ENCODE measurements at places on chromosomes 6 and 20.
A peak's percentile ranks its signal among the peaks of the same experiment; 100 is the strongest.

DNA sequence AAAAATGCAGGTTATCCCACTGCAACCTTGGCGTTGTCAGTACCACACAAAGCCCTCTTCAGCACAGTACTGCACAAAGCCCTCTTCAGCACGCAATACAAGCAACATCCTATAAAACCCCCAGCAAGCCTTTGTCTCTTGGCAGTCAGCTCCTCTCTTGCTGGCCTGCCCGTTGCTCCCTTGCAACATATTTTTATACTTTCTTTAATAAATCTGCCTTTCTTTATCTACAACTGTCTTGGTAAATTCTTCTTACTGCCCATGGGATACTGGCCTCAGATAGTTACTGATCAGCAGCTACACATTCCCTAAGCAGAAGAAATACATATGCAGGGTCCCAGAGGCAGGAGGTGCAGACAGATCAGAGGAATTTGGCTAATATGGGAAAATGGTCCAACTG is 70.5 kb upstream of the MAP3K4 start:
- DNase-seq, result no peak

DNA sequence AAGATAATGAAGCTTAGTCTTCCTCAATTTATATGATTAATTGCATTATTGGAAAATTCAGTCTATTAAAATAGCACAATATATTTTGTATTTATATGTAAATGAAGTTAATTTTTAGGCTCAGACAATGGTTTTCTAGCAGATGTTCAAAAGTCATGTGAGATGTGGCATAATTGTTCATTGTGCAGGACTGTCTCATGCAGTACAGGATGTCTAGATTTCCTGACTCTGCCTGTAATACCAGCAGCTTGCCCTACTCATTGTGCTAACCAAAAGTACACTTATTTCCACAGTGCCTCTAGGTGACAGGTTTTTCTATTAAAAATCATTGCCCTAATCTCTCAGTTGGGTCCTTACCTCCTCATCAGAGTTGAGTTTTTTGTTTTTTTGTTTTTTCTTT is 12.4 kb downstream of the RALGAPB start:
- DNase-seq, result no peak

- no peak for DNase-seq
Measured at GRCh38 chr20:46520976-46521579, 7.7 kb upstream of the ZNF334 start.

- no peak for DNase-seq
Measured at GRCh38 chr6:167697316-167697715, 129.4 kb upstream of the AFDN start.

DNA sequence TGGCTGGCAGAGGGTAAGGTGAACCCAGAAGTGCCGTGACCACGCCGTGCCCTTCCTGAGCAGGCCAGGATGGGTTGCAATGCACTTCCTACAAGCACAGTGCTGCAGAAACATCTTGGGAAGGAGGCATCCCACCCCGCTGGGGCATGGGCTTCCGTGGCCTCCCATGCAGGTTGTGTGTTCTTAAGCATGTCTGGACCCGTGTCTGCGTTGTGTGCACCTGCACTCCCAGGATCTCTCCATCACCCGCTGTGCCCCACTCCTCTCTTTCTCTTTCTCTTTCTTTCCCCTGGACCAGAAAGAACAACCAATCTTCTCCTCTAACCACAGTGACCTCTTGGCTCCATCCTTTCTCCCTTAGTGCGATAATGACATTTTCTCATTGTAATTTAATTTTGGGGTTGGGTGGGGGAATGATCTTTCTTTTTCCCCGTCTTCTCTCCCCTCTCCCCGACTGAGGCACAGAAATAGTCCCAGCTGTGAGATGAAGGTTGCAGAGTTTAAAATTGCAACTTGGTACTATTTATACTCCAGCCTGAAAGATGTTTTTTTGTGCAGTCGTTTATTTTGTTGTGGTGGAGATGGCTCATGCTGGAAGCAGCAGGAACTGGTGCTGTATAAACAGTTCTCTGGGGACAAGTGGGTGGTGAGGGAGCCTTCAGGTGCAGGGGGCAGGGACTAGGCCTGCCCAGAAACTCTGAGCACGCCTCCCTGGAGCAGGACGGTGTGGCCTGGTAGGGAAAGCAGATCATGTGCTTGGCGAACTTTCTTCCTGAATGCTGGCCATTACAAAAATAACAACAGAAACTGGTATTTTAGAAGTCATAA is 20.5 kb downstream of the BCAS4 start:
- no peak for DNase-seq

DNA sequence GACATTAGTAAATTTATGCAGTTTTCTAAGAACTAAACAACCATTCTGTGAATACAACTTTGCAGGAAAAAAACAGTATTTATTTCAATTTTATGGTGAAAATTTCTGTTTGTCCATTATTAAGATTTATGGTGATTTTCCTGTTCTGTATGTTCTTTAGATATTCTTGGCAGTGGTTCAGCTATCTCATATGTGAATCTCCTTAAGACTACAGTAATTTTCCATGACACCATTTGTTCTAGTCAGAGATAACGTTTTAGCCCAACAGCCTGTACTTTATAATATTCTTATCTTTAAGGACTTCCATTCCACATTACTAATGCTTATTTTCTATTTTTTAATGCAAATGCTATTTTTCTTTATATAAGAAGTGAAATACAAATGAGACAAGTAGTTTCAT is 504.0 kb downstream of the RFPL4B start:
- DNase-seq, result no peak

- DNase-seq, result no peak
Measured at GRCh38 chr6:17656644-17657043, 50.1 kb downstream of the NUP153 start.

DNA sequence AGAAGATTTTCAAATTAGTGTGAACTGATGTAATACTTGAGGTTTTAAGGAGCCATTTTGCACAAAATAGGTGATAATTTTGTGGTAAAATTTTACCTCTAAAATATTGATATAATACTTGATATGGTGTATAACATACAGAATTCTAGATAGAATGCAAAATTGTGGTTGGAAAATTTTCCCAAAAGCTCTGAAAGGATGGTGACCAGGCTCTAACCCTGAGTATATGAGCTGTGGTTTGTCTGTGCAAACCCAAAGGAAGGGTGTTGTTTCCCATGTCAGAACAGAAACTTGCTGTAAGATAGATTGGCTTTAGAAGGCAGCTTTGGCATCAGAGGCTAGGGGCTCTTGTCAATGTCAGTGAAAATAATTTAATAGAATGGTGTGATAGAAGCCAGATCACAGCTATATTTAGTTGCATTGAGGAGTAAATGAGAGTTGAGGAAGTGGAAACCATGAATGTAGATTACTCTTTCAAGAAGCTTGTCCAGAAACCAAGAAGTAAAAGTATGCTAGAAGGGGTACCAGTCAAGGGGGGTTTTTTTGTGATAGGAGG is 257.7 kb downstream of the FARS2 start:
- DNase-seq, result no peak

DNA sequence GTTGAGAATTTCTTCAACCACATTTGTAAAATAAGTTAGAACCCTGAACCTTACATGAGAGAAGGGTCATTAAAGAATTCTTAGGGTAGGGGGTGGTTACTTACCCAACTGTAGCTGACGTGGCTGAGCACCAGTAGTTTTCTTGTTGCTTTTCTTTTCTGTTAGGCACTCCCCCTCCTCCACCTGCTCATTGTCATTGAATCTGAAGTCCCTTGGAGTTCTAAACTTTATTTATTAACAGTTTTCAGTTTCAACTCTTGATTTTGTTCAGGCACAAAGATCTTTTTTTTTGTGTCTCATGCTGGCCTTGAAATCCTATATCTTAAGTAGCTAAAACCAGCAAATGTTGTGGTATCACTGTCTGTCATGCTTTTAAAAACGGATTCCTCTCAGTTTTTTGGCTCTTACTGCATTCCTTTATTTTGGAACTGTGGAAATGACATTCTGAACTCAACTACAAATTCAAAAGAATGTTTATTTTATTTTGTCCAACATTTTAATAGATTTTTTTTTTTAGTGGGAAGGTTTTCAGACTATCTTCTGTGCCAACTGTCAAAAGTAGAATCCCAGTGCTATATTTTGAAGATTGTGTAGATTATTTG is 465.2 kb downstream of the PHF3 start:
- DNase-seq, result no peak

- no peak for DNase-seq
Measured at GRCh38 chr6:13485923-13486562, 1.4 kb downstream of the GFOD1 start.

DNA sequence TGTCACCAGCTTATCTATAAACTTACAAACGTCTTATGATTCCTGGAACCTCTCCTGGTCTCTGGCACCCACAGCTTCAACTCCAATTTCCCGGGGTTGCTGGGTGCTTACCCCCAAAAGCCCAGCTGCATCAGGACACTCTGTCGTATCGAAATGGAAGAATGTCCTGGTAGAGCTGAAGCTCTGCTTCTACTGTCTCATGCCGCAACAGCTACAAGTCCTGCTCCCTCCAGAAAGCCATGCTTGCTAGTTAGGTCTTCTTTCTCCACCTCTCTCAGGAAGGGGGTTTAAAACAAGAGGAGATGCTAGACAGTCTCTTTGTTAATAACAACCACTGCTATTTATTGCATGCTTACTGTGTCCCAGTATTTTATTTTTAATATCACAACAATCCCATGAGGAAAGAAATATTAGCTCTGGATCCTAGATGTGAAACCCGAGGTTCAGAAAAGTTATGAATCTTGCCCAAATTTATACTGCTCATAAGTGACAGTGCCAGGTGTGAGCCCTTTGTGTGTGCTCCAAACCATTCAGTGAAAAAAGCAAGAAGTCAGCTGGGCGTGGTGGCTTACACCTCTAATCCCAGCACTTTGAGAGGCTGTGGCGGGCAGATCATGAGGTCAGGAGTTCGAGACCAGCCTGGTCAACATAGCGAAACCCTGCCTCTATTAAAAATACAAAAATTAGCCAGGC is 82.3 kb upstream of the GCM1 start:
- DNase-seq, result no peak

- DNase-seq, result no peak
Measured at GRCh38 chr6:11263291-11263775, 30.9 kb upstream of the NEDD9 start.

DNA sequence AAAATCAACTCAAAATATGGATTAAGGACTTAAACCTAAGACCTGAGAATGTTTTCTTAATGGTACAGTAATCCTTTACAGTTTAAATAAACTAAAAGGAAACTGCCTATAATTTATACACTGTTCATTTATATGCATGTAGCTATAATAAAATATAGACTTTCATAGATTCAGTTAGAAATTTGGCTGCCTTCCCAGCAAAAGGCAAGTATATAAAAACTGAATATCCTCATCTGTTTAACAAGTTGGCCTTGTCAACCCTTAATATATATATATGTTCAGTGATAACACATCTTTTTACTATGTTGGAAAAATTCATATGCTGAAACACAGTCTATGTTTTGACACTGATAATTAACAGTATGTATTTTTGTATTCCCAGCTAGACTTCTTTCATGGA is 123.1 kb downstream of the GRIK2 start:
- no peak for DNase-seq

DNA sequence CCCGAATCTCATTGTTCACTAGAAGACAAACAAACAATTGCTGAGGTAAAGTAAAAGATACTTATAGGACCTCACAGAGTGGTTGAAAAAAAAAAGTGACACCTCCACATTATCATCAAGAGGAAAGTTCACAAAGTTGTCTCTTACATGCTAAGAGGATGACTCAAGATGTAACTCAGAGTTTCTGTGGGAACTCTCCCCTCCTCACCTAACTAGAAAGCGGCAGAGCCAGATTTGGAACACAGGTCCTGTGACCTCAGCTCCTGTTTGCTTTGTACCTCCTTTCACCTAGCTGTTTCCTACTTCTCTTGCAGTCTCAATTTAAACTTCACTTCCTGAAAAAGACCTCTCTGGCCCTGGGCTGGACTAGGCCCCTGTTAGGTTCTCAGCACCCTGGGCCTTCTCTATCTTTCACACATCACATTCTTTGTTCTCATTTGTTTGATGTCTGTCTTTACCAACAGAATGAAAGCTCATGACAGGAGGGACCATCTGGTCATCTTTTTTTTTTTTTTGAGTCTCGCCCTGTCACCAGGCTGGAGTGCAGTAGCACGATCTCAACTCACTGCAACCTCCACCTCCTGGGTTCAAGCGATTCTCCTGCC is 60.8 kb downstream of the CD24 start:
- no peak for DNase-seq

- DNase-seq, result no peak
Measured at GRCh38 chr6:156597095-156597494, 180.1 kb upstream of the ARID1B start.

DNA sequence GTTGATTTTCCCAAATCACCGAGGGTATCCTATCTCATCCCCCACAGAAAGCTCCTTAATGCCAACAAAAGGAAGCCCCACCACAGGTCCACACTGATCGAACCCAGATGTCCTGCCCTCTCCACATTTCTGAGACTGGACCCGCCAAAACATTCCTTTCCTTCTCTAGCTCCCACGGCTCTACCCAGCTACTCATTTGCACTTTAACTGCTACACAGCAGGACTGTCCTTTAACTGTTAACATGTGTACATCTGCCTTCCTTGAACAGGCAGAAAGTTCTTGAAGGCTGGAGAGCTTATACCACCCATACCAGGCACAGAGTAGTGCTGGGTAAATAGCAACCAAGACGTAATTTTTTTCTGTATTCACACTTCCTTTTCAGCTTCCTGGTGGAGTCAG is 68.6 kb downstream of the TRMT6 start:
- DNase-seq, result peak; percentile 13

- no peak for DNase-seq
Measured at GRCh38 chr6:15355683-15356099, 109.8 kb downstream of the JARID2 start.

- no peak for DNase-seq
Measured at GRCh38 chr6:5729080-5729434, 277.7 kb downstream of the NRN1 start.

- DNase-seq, result no peak
Measured at GRCh38 chr6:130838951-130839350, 11.7 kb downstream of the SMLR1 start.

GRCh38 chr20:58116505-58116904 is 111.9 kb downstream of the ANKRD60 start:
- no peak for DNase-seq

DNA sequence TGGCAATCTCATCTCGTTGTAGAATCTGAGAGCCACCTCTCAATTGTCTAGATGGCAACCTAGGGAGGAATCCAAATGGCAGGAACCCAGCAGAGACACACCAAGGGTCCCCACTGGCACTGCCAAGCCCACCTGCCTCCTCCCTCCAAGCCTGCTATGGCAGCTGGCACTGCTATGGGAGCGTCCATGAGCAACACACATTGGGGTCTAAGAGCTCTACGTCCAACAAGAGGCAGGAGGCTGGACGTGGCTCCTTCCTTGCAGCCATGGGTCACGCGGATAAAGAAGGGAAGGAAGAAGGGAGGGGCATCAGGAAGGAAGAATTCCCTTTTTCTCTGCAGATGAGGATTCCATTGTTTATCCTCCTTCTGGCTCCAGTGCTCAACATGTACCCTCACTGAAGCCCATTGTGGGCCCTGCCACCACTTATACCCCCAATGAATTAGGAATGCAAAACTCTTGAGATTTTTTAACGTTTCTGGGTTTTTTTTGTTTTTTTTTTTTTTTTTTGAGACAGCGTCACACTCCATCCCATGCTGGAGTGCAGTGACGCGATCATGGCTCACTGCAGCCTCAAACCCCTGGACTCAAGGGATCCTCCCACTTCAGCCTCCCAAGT is 17.3 kb downstream of the ATP9A start:
- DNase-seq, result no peak
